ENCODE measurements at places on chromosomes 12 and 14. TPM values are rescaled to one million over a fixed set of nuclear protein-coding genes. Genes with fewer than 3 reads are reported as not detected.

- H3K27ac ChIP-seq: no peak overlapping the region
- peaks cover 81% of the 10 kb centered on the region for H3K27me3 ChIP-seq
- no peaks in the 10 kb centered on the region for H3K36me3 ChIP-seq
- H3K4me3 ChIP-seq: no peak overlapping the region
- DNase-seq: no peak
Measured at GRCh38 chr12:113055594-113056380, 743 bp upstream of the DTX1 start.

- no peak overlapping the region for H3K4me3 ChIP-seq
- no peaks in the 10 kb centered on the region for H3K4me1 ChIP-seq
- H3K27ac ChIP-seq: no peak overlapping the region
- DNase-seq: no peak
- H3K27me3 ChIP-seq: no peaks in the 10 kb centered on the region
- H3K36me3 ChIP-seq: no peaks in the 10 kb centered on the region
Measured at GRCh38 chr14:91311284-91311662, 66.8 kb upstream of the GPR68 start.

GRCh38 chr14:22500954-22501726, 87.9 kb downstream of the DAD1 start:
- no peaks in the 10 kb centered on the region for H3K36me3 ChIP-seq
- H3K27me3 ChIP-seq: no peaks in the 10 kb centered on the region
- no peak overlapping the region for H3K27ac ChIP-seq
- DNase-seq: no peak

DNA sequence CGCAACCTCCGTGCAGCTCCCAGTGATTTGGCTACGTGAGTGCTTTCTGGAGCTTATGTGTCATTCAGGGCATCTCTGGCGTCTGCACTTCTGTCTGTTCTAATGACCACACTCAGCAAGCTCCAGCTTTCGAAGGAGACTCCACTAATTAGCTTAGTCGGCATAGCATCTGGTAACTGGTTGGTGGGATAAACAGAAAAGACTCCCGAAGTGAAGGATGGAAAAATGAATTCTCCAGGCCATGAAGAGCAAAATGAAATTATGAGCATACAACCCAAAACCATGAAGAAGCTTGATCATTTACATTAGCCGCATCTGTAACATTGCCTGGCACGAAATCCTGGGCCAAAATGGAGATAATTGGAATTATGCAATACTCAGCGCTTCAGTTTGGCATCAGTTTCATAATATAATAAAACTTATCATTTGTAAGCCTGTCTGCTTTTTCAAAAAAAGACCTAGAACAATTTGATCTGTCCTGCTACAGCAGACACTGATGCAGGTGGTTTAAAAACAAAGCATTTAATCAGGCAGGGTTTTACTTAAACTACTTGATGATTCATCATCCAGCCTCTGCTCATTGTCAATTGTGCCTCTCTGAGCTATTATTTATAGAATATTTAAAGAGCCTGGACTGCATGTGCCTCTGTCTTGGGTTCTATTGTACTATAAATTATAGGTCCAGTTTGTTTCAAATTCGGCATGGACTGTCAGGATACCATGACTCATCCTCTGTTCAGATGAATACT, 87.4 kb downstream of the SYT1 start:
- no peak overlapping the region for H3K4me3 ChIP-seq
- no peak overlapping the region for H3K27ac ChIP-seq
- no peaks in the 10 kb centered on the region for H3K4me1 ChIP-seq
- H3K27me3 ChIP-seq: no peaks in the 10 kb centered on the region

- H3K27me3 ChIP-seq: no peaks in the 10 kb centered on the region
- H3K4me3 ChIP-seq: no peak overlapping the region
- H3K4me1 ChIP-seq: no peaks in the 10 kb centered on the region
- H3K27ac ChIP-seq: no peak overlapping the region
Measured at GRCh38 chr14:75406856-75407255, 21.0 kb upstream of the JDP2 start.

GRCh38 chr12:51620448-51620847, 29.4 kb downstream of the SCN8A start:
- no peaks in the 10 kb centered on the region for H3K4me1 ChIP-seq
- H3K27me3 ChIP-seq: no peaks in the 10 kb centered on the region
- H3K4me3 ChIP-seq: no peak overlapping the region
- no peak for DNase-seq
- H3K27ac ChIP-seq: no peak overlapping the region
- no peaks in the 10 kb centered on the region for H3K36me3 ChIP-seq

GRCh38 chr14:29645117-29645516, 282.5 kb downstream of the PRKD1 start:
- H3K27me3 ChIP-seq: no peaks in the 10 kb centered on the region
- H3K36me3 ChIP-seq: no peaks in the 10 kb centered on the region
- H3K4me1 ChIP-seq: peaks cover 5% of the 10 kb centered on the region
- no peak for DNase-seq

DNA sequence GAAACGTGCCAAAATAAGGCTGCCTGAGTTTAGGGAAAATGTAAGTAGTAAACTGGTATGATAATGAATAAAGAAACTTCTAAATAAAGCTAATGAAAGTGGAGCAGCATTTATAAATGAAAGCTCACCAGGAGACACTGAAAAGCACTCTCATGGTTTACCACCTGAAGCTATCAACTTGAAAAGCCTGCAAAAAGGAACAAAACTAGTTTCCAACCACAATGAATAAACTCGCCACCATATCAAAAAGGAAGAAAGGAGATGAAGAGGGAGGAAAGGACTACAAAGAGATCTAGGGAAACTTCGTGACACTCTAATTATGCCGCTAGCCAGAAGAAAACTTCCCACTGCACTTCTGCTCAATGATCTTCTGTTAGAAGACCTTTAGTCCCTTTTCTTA, 66.7 kb downstream of the MED13L start:
- no peaks in the 10 kb centered on the region for H3K4me1 ChIP-seq
- no peaks in the 10 kb centered on the region for H3K36me3 ChIP-seq
- H3K4me3 ChIP-seq: no peak overlapping the region
- no peak for DNase-seq

DNA sequence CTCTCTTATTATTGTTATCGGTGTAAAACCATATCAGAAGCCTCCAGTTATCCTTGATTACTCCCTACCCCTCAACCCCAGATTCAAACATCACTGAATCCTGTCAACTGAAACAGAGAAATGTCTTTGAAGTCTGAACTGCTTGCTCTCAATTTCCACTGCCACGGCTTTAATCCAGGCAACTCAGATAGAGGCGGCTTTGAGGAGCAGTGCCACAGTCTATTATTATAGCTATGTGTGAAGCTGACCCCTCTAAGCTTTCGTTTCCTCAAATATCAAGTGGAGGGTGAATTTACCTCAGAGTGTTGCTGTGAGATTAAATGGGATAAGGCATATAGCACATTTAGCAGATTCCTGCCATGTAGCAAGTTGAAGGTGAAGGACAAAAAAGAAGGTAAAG, 49.0 kb upstream of the PDE3A start:
- no peaks in the 10 kb centered on the region for H3K4me1 ChIP-seq
- H3K27me3 ChIP-seq: no peaks in the 10 kb centered on the region
- no peak overlapping the region for H3K27ac ChIP-seq

DNA sequence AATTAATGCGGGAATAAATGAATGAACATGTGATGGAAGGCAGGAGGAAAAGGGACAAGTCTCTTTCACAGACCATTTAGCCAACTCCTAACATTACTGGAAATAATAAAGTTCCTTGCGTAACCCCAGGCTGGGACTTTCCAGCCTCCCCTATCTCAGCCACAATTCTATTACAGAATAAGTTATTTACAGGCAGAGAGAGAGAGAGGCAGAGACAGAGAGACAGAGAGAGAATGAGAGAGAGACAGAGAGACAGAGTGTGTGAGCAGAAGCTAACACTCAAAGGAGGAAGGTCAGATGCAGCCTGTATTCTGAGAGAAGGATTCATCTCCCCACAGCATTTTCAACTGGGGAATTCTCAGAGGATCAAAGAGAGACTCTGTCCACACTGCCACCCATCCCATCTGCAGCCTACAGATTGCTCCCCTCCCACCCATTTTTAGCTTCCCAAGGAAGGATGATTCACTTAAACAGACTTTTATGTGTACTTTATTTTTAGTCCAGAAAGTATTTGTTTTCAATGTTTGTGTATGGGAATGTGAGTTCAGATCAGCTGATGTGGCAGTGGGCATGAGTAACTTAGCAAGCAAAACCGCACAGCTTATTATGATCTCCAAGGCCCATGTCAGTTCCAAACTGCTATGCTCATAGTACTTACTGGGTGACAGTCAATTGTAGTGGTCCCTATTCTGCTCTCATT, 165.7 kb downstream of the CAND1 start:
- no peaks in the 10 kb centered on the region for H3K27me3 ChIP-seq
- H3K4me1 ChIP-seq: peaks cover 27% of the 10 kb centered on the region
- peak overlapping the region; percentile 74 for H3K27ac ChIP-seq
- no peaks in the 10 kb centered on the region for H3K36me3 ChIP-seq
- H3K4me3 ChIP-seq: no peak overlapping the region

DNA sequence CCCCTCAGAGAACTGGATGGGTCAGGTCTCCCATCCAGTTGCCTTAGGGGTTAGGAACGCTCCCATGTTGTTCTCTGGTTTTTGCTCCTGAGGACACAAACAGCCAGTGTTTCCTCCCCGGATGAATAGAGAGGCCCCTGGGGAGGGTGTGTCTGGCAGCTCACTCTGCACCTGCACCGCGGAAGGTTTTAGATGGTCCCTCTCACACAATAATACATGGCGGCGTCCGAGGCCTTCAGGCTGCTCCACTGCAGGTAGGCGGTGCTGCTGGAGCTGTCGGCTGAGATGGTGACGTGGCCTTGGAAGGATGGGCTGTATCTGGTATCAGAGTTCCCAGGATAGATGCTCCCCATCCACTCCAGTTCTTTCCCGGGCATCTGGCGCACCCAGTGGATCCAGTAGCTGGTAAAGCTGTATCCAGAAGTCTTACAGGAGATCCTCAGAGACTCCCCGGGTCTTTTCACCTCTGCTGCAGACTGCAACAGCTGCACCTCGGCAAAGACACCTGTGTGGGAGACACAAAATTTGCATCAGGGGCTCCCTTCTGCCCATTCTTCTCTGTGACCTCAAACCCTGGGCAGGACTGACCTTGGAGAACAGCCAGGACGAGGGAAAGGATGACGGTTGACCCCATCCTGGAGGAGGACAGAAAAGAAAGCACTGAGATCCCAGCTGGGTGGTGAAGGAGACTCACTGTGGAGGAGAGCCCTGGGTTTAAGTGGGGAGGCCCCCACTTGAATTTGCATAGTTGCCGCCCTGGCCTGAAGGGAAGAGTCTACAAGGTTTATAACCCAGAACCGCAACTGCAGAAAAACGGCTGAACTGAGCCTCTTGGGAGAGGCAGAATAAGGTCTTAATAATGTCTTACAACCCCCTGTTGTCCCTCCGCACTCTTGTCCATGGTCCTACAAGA, 1324.8 kb downstream of the TMEM121 start:
- H3K27me3 ChIP-seq: no peaks in the 10 kb centered on the region
- no peaks in the 10 kb centered on the region for H3K36me3 ChIP-seq
- no peaks in the 10 kb centered on the region for H3K4me1 ChIP-seq
- DNase-seq: no peak
- H3K27ac ChIP-seq: no peak overlapping the region
- no peak overlapping the region for H3K4me3 ChIP-seq

DNA sequence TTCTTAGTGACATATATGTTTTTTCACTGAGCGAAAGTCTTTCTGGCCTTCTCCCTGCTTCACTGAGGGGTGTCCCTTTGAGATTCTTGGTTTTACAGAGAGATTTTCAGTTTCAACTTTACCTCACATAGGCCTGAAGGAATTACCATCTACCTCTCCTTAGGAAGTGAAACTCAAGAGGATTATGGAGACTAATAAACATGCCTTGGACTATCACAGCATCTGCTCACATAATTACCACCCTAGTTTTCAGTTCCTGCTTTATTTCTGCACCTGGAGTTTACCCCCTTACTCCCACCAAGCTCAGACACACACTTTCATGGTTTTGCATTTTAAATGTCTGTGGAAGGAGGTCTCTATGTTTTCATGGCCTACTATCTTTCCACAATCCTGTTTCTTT, 118.3 kb upstream of the SCAF11 start:
- H3K4me1 ChIP-seq: peaks cover 8% of the 10 kb centered on the region
- H3K36me3 ChIP-seq: no peaks in the 10 kb centered on the region
- no peak overlapping the region for H3K27ac ChIP-seq
- H3K27me3 ChIP-seq: no peaks in the 10 kb centered on the region
- DNase-seq: no peak

- H3K27ac ChIP-seq: no peak overlapping the region
- no peak for DNase-seq
- H3K27me3 ChIP-seq: no peaks in the 10 kb centered on the region
- no peaks in the 10 kb centered on the region for H3K36me3 ChIP-seq
- peaks cover 9% of the 10 kb centered on the region for H3K4me1 ChIP-seq
Measured at GRCh38 chr12:62629971-62630739, 163.5 kb downstream of the MON2 start.

DNA sequence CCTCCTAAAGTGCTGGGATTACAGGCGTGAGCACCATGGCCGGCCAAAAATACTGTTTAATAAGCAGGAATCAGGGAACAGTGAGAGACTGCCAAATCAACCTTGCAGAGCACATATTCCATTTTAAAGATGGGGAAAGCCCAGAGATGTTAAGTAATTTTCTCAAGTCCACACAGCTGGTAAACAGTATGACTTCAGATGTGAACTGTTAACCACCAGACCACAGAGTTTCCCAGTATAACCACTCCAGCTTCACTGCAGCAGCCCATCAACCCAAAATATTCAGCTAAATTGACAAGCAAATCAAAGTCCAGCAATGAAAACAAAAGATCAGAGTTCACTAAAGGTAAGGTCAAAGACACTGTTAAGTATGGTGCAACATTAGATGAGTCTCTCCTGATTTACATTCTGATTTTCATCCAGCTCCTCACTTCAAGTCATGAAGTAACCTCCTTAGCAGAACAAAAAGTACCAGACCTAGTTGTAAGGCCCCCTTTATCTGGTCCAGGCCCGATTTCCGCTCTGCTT, 82.1 kb downstream of the TRAFD1 start:
- no peaks in the 10 kb centered on the region for H3K27me3 ChIP-seq
- H3K4me3 ChIP-seq: no peak overlapping the region
- no peak for DNase-seq
- H3K36me3 ChIP-seq: no peaks in the 10 kb centered on the region
- H3K4me1 ChIP-seq: no peaks in the 10 kb centered on the region

GRCh38 chr12:129719416-129719815, 184.4 kb downstream of the TMEM132D start:
- DNase-seq: no peak
- H3K27me3 ChIP-seq: no peaks in the 10 kb centered on the region
- H3K36me3 ChIP-seq: no peaks in the 10 kb centered on the region
- no peaks in the 10 kb centered on the region for H3K4me1 ChIP-seq
- H3K27ac ChIP-seq: no peak overlapping the region

- no peak for DNase-seq
- no peak overlapping the region for H3K27ac ChIP-seq
- H3K4me3 ChIP-seq: no peak overlapping the region
Measured at GRCh38 chr12:11497995-11498394, 102.6 kb upstream of the PRB2 start.

DNA sequence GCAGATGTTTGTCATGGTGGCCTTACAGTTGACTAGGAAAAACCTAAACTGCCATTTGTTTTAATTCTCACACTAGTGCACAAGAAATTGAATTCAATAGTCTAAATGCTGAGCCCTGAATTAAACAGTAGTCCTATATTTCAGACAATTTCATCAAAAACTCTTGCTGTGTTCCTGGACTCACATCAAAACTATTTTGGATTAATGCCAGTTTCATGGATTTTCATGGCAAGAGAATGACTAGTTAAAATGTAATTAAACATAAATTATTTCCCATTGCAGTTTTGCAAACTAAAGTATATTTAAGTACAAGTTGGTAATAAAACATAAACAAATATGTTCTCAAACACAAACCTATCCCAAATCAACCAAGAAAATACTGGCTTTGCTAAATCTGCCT, 468.0 kb upstream of the PRICKLE1 start:
- H3K27ac ChIP-seq: no peak overlapping the region
- H3K4me3 ChIP-seq: no peak overlapping the region
- H3K27me3 ChIP-seq: no peaks in the 10 kb centered on the region
- no peaks in the 10 kb centered on the region for H3K4me1 ChIP-seq
- no peaks in the 10 kb centered on the region for H3K36me3 ChIP-seq
- DNase-seq: no peak

The SNAPC1 gene
- polyA plus RNA-seq: 8.7 TPM

The COX8C gene
- polyA plus RNA-seq: not detected

Data from hepatocyte (in vitro differentiated cells).